ENCODE measurements at places on chromosomes 4 and X. TPM values are rescaled to one million over a fixed set of nuclear protein-coding genes. Genes with fewer than 3 reads are reported as not detected.

The ELK1 gene
- total RNA-seq, result 39.0 TPM

The FGF13 gene
- 0.10 TPM for total RNA-seq

The MAGEC2 gene
- 184 TPM for total RNA-seq

The NALF2 gene
- total RNA-seq, result not detected

The NEIL3 gene
- 19.2 TPM for total RNA-seq

The NXF2B gene
- total RNA-seq, result not detected

The PNMA6F gene
- not detected for total RNA-seq

The HELT gene
- total RNA-seq, result not detected

The BMPR1B gene
- not detected for total RNA-seq

The XK gene
- under 0.01 TPM for total RNA-seq

The TRAM1L1 gene
- total RNA-seq, result 3.5 TPM

The NUP62CL gene
- total RNA-seq, result not detected

The ERVMER34-1 gene
- total RNA-seq, result 0.39 TPM

The SMS gene
- 225 TPM for total RNA-seq

The DCHS2 gene
- total RNA-seq, result not detected

The TBX22 gene
- total RNA-seq, result not detected

The HTRA3 gene
- total RNA-seq, result 7.8 TPM

The VCX2 gene
- not detected for total RNA-seq

The SORBS2 gene
- total RNA-seq, result 11.8 TPM

The C4orf50 gene
- total RNA-seq, result not detected

The MSX1 gene
- total RNA-seq, result 7.6 TPM

The BEX1 gene
- 56.3 TPM for total RNA-seq

The USP17L17 gene
- total RNA-seq, result not detected

The BEND2 gene
- total RNA-seq, result not detected

The L1CAM gene
- 58.9 TPM for total RNA-seq

The CENPVL2 gene
- not detected for total RNA-seq

The AFF1 gene
- total RNA-seq, result 9.5 TPM

The TSPAN7 gene
- 0.12 TPM for total RNA-seq

The AGTR2 gene
- total RNA-seq, result not detected

The SOX3 gene
- not detected for total RNA-seq

Data from RPMI7951 (cell line).